ENCODE measurements at places on chromosomes 6 and 20.

- H3K36me3 ChIP-seq = no peaks in the 10 kb centered on the region
- H3K27me3 ChIP-seq = no peaks in the 10 kb centered on the region
- no peak overlapping the region for H3K27ac ChIP-seq
- H3K4me1 ChIP-seq = no peaks in the 10 kb centered on the region
These were observed 274.3 kb downstream of the TFAP2C start for GRCh38 chr20:56903421-56903820.

DNA sequence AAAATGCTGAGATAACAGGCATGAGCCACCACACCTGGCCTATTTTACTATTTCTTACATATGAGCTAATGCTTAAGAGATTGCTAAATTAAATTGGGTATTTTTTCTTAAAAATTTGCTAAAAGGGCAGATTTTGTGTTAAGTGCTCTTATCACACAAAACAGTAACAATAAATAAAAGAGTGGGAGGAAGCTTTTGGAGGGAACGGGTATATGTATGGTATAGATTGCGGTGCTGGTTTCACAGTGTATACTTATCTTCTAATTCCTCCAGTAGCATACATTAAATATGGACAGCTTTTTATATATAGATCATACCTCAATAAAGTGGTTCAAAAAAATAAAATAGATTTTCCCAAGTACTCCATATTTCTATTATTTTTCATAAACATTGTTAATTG is 39.4 kb upstream of the FABP7 start:
- no peak overlapping the region for H3K4me3 ChIP-seq
- no peaks in the 10 kb centered on the region for H3K27me3 ChIP-seq
- no peak for DNase-seq
- H3K27ac ChIP-seq = no peak overlapping the region

GRCh38 chr6:49541210-49541724 is 9.2 kb upstream of the C6orf141 start:
- DNase-seq = no peak
- no peaks in the 10 kb centered on the region for H3K4me1 ChIP-seq
- H3K36me3 ChIP-seq = no peaks in the 10 kb centered on the region
- H3K4me3 ChIP-seq = no peak overlapping the region

DNA sequence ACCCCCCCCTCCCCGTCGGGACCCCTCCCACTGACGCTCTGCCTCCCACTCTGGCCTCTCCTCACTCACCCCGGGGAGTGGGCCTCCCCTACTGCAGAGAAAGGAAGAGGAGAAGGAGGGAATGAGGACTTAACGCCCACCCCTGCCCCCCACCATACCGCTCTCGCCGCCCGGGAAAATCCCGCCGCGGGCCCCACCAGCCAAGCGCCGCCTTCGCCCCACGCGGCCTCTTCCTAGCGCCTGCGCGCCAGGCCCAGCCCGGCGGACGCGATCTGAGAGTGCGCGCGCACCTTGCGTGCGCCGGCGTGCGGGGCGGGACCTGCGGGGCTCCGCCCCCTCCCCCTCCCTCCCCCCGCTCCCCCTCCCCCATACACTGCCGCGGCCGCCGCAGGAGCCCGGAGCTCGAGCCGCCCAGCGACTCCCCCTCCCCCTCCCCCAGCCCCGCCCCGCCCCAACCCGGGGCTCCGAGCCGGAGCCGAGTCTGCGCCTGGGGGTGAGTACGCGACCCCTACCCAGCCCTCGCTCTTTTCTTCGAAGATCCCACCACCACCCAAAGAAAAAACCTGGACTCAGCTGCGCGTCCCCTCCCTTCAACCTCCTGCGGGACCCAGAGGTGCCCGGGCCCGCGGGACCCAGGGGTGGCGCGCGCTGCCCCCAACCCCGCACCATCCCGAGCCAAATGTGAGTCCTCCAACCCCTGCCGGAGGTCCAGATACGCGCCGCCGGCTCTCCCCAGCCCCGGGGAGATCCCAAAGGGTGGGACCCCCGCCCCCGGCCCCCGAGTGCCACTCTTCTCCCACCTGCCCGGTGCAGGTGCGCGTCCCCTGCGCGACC is at the start of the genes MRPL14 and TMEM63B:
TSS of gene MRPL14 (minus strand) at position 267 of the 834 bp plus-strand sequence. CDS start 10,841 bp downstream, outside the sequence.
TSS of gene TMEM63B (plus strand) at position 369 of the 834 bp plus-strand sequence. CDS start 7,031 bp downstream, outside the sequence.
- H3K4me3 ChIP-seq = peak within 1 kb of the TSS; percentile 71
- H3K27ac ChIP-seq = peak within 1 kb of the TSS; percentile 97
- peak; percentile 85 for DNase-seq
- H3K4me1 ChIP-seq = peaks cover 36% of the 10 kb centered on the region
- no peaks in the 10 kb centered on the region for H3K27me3 ChIP-seq

DNA sequence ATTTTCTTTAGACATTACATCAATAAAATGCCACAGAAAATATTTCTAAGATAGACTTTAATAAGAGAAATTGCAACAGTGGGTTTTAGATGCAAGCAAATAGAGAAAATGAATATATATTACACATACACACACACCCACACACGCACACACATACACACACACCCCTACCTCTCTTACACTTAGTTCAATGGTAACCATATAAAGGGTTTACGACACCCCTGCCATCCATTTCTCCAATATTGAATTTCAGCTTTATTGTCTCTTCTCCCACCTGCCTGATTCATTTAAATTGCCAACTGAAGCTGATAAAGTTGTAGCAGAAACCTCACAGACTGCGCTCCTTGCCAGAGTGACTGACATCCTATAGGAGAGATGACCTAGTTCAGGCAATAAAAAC is 154.6 kb downstream of the ADAT2 start:
- no peaks in the 10 kb centered on the region for H3K36me3 ChIP-seq
- DNase-seq = no peak
- H3K4me1 ChIP-seq = no peaks in the 10 kb centered on the region
- H3K4me3 ChIP-seq = no peak overlapping the region
- H3K27ac ChIP-seq = no peak overlapping the region

DNA sequence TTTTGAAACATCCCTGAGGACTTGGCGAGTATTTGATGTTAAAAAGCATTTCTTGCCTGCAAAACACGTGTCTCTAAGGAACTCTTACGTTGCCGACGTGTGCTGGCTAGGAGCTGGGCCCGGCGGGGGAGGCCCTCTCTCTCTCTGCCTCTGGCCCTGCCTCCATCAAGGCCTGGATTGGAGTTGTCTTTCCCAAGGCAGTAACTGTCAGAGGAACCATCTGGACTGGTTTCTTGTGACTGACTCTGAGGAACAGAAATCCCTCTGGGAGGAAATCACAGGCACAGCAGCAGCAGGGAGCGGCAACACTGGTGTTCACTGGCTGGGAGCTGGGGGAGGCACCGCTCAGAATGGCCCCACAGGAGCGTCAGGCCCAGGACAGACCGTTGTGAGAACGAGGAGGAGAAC is 244.2 kb downstream of the NRN1 start:
- DNase-seq = no peak
- no peak overlapping the region for H3K27ac ChIP-seq
- H3K27me3 ChIP-seq = no peaks in the 10 kb centered on the region
- H3K36me3 ChIP-seq = no peaks in the 10 kb centered on the region

GRCh38 chr6:43239054-43239453 is 4.2 kb upstream of the TTBK1 start:
- H3K4me3 ChIP-seq = no peak overlapping the region
- no peaks in the 10 kb centered on the region for H3K27me3 ChIP-seq
- H3K36me3 ChIP-seq = no peaks in the 10 kb centered on the region
- no peak overlapping the region for H3K27ac ChIP-seq
- DNase-seq = no peak

- no peak for DNase-seq
- peak overlapping the region; percentile 84 for H3K27ac ChIP-seq
- peaks cover 59% of the 10 kb centered on the region for H3K4me1 ChIP-seq
- no peak overlapping the region for H3K4me3 ChIP-seq
- no peaks in the 10 kb centered on the region for H3K27me3 ChIP-seq
- H3K36me3 ChIP-seq = no peaks in the 10 kb centered on the region
These were observed 58.4 kb downstream of the HIVEP2 start for GRCh38 chr6:142886431-142887170.

DNA sequence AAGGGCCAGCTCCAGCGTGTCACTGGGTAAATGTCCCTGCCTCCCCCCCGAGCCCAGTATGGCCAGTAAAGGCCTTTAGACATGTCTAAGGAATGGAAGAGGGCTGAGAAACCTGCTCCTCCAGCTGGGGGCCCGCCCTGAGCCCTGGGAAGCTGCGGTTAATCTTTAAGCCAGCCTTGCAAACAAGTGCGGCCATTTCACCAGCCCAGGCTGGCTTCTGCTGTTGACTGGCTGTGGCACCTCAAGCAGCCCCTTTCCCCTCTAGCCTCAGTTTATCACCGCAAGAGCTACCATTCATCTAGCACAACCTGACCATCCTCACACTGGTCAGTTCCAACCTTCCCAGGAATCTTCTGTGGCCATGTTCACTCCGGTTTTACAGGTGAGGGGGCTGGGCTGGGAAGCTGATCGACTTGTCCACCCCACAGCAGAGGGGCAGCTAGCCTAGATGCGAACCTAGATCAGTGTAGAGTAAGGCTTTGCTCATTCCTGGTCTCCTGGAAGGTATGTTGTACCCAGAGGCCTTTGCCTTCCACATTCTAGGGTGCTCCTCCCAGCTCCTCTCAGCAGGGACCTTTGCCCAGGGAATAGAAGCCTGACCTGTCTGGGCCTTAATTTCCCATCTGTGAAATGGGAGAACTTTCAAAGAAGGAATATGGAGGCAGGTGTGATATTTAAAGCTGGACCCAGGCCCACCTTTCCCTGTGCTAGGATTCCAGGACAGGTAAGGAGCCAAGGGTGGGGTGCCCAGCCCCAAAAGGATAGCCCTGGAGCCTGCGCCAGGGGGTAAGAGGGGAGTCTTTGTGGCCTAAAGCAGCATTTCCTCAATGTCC is 1.2 kb upstream of the SRC start:
- H3K4me1 ChIP-seq = peaks cover 5% of the 10 kb centered on the region
- no peaks in the 10 kb centered on the region for H3K27me3 ChIP-seq
- no peak overlapping the region for H3K27ac ChIP-seq
- H3K4me3 ChIP-seq = no peak overlapping the region
- no peaks in the 10 kb centered on the region for H3K36me3 ChIP-seq
- no peak for DNase-seq

DNA sequence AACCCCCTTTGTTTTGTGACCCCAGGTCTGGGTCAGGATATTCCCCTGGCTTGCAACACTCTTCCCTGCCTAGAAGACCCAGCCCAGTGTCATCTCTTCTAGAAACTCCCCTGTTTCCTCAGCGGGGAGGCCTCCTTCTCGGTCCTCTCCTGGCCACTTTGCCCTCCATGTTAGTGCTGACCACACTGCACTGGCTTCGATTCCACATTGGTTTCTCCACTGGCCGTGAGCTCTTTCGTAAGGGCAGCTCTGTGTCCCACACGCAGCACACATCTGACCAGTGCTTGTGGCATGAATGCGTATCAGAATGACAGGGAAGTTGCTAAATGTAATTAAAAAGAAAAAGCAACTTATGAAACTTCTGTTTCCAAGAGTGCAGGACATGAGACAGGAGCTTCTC is 49.4 kb upstream of the FNDC1 start:
- H3K4me1 ChIP-seq = no peaks in the 10 kb centered on the region
- no peaks in the 10 kb centered on the region for H3K36me3 ChIP-seq
- no peak overlapping the region for H3K27ac ChIP-seq
- no peaks in the 10 kb centered on the region for H3K27me3 ChIP-seq

- no peak for DNase-seq
- H3K27ac ChIP-seq = no peak overlapping the region
- H3K4me1 ChIP-seq = no peaks in the 10 kb centered on the region
- H3K27me3 ChIP-seq = no peaks in the 10 kb centered on the region
- no peak overlapping the region for H3K4me3 ChIP-seq
These were observed 20.8 kb downstream of the SHLD1 start for GRCh38 chr20:5770987-5771318.

DNA sequence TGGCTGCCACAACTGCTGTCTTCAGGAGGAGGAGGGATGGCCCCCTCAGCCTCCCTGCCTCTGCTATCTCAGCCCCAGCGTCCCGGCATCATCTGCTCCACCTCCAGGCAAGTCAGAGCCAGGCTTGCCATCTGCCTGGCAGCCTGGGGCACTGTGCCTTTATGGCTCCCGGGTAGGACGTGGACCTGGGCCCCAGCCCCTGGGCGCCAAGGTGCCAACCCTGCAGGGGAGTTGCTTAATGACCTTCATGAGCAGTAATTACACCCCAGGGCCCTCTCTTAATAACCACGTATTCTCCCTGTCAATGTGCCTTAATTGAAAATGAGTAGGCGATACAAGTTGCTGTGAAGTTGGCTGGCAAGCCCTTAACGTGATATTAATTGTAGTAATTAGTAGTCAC is 122.1 kb upstream of the MLN start:
- no peak for DNase-seq
- H3K4me3 ChIP-seq = no peak overlapping the region
- H3K36me3 ChIP-seq = no peaks in the 10 kb centered on the region
- peaks cover 11% of the 10 kb centered on the region for H3K4me1 ChIP-seq

DNA sequence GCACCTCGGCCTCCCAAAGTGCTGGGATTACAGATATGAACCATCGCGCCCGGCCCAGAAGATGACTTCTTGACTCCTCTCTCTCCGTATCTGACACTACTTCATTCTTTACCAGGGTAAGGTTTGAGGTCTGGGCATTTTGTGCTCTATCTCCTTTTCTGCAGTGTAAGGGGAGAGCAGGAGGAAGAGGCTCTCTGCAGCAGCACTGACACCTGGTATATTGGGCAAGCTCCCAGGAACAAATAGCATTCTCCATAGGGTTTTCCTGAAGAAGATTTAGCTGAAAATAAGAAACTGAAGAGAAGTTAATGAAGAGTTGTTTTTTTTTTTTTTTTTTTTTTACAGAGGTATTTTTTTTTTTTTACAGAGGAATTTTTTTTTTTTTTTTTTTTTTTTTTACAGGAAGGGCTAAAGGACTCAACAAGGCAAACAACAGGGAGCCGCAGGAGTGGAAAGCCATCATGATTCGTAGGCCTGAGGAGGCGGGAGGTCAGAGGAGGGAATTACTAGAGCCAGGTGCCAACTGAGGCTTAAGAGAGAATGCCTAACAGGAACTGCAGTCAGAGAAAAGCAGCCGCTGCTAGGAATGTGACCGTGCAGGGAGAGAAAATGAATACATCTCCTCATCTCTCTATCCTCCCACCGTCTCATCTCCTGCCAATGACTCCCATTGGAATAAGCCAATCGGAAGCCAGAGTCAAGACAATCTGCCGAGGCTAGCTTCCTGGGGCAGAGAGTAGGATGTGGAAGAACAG is 34.7 kb upstream of the ADGRF4 start:
- H3K4me1 ChIP-seq = no peaks in the 10 kb centered on the region
- no peak overlapping the region for H3K4me3 ChIP-seq
- H3K36me3 ChIP-seq = no peaks in the 10 kb centered on the region
- H3K27me3 ChIP-seq = no peaks in the 10 kb centered on the region
- no peak overlapping the region for H3K27ac ChIP-seq
- DNase-seq = no peak

DNA sequence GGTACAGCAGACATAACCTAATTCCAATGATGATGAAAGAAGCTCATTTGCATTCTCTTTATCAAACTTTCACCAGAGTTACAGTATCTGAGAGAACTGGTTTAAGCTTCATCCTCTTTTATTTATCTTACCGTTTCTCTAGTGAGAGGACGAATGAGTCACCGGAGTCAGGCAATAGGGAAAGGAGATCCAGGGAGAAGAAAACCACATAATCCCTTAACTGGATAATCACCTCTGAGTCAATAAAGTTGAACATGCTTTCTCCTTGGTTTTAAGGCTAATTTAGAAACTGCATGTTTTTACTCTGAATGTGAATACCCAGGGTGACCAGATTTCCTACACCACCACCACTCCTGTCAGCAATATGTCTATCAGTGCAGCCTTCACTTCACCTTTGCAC is 313.7 kb upstream of the TBX18 start:
- no peaks in the 10 kb centered on the region for H3K36me3 ChIP-seq
- no peak overlapping the region for H3K4me3 ChIP-seq
- no peak overlapping the region for H3K27ac ChIP-seq
- no peak for DNase-seq
- H3K27me3 ChIP-seq = no peaks in the 10 kb centered on the region
